ENCODE measurements at places on chromosomes 6 and 20.

DNA sequence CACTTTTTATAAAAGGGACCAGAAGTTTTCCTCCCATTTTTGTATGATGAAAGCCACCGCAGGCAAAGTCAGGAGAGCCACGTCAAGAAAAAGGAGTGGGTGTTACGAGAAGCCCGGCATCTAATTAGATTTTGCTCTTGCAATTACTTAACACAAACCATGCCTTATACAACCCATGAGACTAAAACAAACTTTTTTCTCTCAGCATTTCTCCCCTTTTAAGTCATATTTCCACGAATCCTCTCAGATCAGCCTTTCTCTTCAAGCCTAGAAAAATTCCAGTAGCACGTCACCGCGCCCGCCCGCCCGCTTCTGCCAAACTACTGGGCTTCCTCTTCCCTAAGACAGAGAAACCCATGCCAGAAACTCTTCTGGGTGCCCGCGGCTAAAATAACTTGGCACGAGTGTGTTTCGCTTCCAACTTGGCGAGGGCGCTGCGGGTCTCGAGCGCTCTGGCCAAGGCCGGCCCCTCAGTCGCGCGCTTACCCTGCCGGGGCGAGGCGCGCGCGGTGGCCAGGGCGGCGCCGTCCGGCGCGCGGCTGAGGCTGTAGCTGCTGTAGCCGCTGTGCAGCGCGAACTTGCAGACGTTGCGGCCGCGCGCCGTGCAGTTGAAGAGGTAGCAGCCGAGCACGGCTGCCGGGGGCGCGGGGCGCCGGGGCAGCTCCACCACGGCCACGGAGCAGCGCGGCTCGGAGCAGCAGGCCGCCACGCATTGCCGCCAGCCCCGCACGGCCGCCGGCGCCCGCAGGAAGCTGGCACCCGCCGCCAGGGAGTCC, 1.0 kb downstream of the LRP11 start:
- peak; percentile 76 for DNase-seq

- no peak for DNase-seq
Measured at GRCh38 chr6:71822625-71823024, 63.7 kb upstream of the RIMS1 start.

GRCh38 chr20:11976966-11977365, 59.3 kb downstream of the BTBD3 start:
- DNase-seq, result no peak

DNA sequence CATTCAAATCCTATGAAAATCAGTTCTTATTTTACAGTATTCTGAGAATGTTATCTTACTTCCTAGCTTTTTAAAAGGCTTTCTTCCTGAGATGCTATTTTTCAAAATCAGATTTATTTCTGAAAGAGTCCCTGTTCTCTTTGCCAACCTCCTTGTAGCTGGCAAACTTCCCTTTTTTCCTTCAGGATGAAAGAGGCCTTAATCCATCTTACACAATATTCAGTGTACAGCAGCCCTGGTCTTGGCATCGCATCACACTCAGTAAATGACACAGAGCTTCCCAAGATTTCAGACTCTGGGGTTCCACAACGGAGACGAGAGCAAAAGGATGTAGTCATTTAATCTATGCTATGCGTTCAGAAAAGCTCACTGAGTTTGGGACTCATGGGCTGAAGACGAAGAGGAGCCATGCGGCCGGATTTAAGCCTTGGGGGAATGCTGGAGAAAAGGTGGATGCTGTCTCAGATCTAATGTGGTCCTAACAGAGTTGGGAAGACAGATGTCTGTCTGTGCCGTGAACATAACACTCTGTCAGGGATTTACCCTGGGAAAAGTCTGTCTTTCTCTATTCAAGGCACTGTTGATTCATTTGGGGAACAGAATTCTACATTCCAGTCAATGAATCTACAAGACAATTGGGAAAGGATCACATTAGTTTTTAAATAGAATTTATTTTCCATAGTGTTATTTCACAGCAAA, 616.4 kb upstream of the AGPAT4 start:
- DNase-seq, result peak; percentile 34

GRCh38 chr20:39206899-39207564, 244.9 kb downstream of the DHX35 start:
- no peak for DNase-seq

GRCh38 chr20:46985250-46985649, 90.6 kb downstream of the EYA2 start:
- DNase-seq, result no peak

DNA sequence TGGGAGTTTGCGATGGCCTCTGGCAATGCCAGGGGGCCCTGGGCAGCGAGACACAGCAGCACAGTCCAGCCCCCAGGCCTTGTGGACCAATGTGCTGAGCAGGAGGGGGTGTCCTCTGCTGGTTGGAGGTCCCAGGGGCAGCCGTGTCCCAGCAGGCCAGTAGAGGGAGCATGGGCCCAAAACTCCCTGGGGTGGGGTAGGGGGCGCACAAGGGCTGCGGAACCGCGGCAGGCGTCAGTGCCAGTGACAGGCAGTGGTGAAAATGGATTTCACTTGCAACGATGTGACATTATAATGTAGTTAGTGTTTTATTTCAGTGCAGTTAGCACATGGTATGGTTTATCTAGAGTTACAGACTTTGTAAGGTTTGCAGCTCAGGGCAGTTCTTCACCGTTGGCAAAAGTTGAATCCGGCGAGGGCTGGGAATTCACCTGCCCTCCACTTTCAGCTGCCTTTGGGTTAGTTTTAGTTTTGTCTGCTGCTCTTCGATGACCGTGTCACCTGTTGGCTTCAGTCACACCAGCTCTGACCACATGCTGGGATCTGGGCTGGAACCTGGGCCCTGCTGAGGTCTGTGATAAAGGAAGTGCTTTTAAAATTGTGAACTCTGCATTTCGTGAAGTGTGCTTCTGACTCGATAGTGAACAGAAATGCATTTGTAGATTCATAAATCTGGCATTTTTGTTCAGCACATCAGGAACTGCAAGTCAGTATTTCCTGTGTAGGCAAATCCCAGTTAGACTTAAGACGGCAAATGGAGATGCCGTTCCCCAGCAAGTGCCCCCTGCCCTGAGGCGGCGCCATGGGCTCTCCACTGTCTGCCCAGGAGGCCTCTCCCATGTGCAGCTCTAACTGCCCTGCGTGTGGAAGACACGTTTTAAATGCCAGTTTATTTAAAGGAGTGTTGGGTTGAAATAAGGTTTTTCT, 46.8 kb downstream of the PYGB start:
- DNase-seq, result no peak

DNA sequence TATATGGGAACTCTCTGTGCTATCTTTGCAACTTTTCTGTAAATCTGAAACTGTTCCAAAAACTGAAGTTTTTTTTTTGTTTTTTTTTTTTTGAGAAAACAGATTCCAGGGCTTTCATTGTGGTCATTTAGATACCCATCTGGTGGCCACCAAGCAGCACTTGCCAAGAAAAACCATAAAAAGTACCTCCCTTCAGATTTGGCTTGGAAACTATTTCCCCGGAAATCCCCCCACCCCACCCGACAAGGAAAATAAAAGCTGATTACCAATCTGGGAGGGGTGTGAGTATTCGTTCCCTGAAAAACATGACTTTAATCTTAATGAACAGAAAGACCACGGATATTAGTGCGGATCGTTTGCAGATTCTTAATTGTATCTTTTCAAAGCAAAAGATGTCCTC, 1.9 kb downstream of the NFATC2 start:
- DNase-seq, result no peak

DNA sequence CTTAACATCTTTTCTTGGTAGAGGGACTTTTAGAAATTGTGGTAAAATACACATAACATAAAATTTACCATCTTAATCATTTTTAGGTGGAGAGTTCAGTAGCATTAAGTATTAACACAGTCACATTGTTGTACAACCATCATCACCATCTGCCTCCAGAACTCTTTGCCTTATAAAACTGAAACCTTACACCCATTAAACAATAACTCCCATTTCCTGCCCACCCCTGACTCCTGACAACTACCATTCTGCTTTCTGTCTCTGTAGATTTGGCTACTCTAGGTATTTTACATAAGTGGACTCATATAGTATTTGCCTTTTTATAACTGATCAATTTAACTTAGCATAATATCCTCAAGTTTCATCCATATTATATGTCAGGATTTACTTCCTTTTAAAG, 88.7 kb downstream of the ZHX3 start:
- DNase-seq, result no peak

DNA sequence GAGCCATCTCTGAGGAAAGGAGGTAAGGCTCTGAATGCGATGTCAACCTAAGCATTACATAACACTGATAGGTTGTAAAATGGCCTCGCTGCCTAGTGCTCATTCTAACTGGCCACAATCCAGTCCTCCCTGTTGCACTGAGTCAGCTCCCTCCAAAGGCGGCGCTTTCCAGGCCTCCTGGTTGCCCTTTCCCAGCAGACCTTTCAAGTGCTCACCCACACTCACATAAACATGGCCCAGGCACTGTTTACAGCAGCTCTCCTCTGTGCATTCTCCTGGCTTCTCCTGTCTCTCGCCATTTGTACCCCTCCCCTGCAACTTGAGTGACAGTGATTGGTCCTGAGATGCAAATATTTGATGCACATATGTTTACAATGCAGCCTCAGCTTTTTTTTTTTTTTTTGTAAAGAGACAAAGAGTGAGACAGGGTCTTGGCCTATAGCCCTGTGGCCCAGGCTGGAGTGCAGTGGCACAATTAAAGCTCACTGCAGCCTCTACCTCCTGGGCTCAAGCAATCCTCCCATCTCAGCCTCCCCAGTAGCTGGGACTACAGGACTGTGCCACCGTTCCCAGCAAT, 36.8 kb upstream of the PRND start:
- DNase-seq, result no peak

DNA sequence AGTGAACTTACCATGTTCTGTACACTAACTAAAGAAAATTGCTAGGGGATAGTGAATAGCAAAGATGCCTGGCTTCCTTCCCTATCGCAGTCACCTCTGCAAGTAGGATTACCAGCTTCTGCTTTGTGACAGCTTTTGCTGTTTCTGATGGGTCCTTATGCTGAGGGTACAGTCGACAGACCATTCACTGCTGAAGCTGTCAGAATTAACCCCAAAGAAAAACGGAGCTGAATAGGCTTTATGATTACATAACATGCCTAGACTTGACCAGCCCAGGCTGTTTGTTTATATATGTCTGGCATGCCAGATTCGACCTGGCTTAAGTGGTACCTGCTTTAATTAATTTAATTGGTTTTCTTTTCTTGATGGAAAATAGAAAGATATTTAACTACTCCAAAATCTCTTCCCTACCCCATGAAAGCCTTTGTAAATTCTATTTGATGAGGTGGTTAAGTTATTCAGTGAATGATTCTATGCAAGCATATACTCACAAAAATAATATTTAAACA, 21.7 kb upstream of the PRELID3B start:
- DNase-seq, result no peak

DNA sequence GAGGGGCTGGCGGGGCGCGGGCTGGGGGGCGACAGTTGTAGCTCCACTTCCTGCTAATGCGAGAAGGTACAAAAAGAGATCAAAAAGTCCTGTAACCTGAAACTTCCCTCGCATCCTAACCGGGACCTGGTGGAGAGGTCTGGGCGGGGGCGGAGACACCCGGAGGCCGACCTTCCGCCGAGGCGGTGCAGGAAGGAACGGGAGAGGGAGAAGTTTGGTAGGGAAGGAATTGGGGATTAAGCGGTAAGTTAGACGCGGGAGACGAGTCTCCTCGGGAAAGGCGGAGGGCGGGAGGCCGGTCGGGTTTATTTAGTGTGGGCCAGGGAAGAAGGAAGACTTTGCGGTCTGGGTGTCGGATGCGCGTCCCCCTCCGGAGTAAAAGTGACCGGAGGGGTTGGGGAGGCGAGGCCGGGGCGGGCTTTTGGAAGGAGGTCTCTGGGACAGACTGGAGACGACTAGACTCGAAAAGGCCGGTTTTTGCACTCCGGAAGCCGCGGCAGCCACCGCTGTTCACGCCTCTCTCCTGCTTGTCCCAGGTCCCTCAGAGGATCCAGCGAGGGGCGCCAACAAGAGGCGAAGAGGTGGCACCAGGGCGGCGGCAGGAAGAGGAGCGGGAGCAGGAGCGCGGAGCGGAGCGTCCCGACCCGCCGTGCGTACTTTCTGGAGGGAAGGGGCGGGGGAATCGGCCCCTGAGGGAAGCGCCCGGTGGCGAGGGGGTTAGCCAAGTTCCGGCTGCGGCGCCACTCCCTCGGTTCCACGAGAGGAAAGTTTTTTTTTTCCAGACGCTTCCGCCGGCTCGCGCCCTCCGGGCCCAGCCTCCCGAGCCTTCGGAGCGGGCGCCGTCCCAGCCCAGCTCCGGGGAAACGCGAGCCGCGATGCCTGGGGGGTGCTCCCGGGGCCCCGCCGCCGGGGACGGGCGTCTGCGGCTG, 734 bp downstream of the TPBG start:
- DNase-seq, result peak; percentile 45

- DNase-seq, result no peak
Measured at GRCh38 chr6:13800615-13801014, 13.7 kb downstream of the MCUR1 start.

GRCh38 chr6:69647726-69648125, 149.1 kb downstream of the LMBRD1 start:
- DNase-seq, result no peak

DNA sequence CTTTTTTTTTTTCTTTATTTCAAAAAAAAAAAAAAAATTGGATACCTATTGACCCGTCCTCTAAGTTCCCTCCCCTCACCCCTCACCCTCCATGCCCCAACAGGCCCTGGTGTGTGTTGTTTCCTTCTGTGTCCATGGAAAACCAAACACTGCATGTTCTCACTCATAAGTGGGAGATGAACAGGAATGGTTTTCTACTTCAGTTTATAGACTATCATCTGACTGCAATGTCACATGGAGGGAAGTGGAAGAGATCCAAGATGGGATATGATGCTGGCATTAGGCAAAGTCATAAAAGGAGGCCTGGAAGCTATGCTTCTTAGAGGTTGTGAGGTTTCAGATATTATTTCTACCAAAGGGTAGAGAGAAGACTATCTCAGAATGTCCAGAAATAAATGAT, 237.5 kb downstream of the MAFB start:
- DNase-seq, result no peak

- DNase-seq, result no peak
Measured at GRCh38 chr6:1890071-1890470, 280.4 kb downstream of the FOXC1 start.

DNA sequence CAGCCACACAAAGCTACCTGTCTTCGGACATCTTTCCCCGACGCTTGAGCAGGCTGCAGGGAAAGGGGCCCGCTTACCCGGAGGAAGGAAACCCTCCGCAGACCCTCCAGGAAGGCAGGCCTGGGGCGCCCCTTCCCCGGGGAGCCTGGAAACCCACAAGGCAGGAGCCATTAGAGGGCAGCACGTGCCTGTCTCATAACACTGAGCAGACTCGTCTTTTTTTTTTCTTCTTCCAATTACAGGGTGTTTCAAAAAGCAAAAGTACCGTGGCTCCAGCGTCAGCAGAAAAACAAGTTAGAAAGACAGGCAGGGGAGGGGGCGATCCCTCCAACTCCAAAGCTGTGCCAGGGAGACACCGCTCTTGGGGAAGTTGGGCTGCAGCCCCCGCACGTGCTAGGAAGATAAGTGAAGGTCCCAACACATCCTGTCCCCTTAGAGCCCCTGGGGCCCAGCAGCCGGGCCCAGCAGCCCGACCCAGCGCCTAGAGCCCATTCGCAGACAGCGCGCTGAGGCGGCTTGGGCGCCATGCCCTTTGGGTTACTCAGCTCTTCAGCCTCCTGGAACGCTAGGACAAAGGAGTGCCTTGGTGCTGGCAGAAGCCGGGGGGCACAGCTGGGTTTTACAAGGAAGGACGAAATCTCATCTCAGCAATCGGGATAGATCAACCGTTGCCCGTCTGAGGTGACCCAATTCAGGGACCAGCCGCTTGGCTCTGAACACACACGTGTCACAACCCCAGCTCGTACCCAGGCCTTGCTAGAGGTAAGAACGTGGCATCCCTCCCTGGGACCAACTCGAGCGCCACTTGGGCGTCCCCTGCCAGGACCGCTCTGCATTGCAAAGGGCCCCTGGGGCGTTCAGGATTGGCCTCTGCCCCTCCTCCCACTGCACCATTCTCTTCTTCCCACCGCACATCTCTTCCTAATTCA, 136.3 kb downstream of the LY86 start:
- no peak for DNase-seq

GRCh38 chr6:32792901-32793435, 23.8 kb downstream of the HLA-DOB start:
- DNase-seq, result no peak

Measured in dorsolateral prefrontal cortex (tissue), 122 donors.